ENCODE measurements at places on chromosomes 6 and 20.
A peak's percentile ranks its signal among the peaks of the same experiment; 100 is the strongest.

- DNase-seq, result no peak
Measured at GRCh38 chr20:16707674-16708073, 22.2 kb upstream of the SNRPB2 start.

GRCh38 chr6:169324086-169324485 lies 70.4 kb upstream of the THBS2 start:
- DNase-seq, result no peak

GRCh38 chr20:11015440-11015839 lies 341.6 kb upstream of the JAG1 start:
- no peak for DNase-seq

- DNase-seq, result no peak
Measured at GRCh38 chr6:104638841-104639290, 220.9 kb downstream of the HACE1 start.

GRCh38 chr20:59434960-59435359 lies 134.5 kb downstream of the EDN3 start:
- no peak for DNase-seq

DNA sequence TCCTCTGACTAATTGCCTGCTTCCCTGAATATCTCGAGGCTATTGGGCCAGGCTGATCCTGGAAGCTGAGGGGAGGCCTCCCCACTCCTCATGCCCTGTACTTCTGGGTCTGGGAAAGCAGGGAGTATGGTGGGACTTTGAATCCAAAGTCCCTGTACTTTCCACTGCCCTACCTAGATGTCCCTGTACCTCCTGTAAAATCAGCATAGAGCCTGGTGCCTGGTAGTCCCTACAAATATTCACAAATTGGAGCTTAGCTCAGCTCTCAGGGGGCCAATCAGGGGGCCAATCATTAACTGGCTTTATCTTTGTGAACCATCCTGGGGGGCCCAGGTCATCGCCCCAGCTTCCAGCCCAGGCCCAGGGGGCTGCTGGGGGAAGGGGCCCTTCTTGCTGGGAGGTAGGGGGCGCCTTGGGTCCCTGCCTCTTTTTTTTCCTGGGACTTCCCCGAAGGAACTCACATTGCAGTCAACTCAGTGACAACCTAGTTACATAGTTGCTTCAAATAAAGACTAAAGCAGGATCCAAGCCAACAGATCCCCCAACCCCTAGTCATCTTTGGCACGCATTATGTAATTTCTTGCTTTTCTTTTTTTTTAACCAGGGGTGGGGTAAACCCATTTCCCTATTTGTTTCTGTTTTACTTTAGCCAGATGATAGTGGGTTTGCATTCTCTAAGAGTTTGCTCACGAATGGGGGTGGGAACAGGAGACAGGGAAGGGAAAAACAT lies 6.9 kb upstream of the VEGFA start:
- no peak for DNase-seq

DNA sequence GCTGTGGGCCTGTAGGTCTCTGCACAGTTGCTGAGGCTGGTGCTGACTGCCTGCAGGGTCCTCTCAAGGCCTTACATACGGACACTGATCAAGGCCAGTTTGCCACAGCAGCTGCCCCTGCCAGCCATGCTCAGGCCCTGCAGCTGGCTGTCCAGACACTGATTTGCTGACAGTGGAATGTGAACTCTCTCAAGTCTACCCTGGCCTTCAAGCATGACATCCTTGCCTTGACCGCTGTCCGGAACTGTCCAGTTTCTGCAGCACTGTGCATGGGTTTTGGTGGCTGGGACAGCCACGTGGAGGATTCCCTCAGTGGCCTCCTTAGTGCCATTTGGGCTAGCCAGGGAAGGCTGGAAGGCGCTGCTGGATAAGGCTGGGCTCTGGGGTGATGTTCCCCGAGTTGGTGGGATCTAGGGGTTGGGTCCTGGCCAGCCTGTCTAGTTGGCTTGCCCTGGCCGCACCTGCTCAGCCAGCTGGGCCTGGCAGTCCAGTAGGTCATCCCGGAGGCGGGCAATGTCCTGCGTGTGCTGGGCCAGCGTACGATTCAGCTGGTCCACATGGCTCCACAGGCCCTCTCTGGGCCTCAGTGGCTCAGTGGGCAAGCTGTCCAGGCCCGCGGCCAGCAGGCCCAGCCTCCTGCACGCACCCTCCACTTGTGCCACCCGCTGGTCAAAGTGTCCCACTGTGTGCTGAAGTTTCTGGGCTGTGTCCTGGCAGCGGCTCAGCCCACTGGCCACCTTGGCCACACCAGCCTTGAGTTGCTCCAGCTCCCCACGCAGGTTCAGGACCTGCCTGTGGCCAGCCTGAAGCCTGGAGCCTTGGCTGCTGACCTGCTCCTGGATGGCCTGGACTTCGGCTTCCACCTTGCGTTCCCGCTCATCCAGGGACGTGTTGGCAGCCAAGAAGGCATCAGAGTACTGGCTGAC lies 5.5 kb downstream of the EMILIN3 start:
- DNase-seq, result no peak

GRCh38 chr6:18021166-18021850 lies 33.9 kb upstream of the KIF13A start:
- DNase-seq, result no peak

DNA sequence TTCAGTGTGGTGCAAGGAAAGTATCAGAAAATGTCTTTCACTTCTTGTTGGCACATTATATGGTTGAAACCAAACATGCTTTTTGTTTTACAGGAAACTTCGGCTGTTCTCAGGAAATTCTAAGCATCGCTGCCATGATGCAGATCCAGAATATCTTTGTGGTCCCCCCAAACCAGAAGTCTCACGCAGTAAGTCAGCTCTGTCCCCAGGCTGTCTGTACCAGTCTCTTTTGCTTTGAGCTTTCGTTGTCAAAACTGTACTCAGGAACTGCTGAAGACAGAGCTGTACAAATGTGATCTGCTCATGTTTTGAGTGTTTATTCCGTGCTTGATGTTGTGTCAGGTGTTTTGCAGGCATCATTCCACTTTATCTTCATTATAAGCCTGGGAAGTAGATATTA lies 59.6 kb downstream of the DHX35 start:
- DNase-seq, result peak; percentile 33

DNA sequence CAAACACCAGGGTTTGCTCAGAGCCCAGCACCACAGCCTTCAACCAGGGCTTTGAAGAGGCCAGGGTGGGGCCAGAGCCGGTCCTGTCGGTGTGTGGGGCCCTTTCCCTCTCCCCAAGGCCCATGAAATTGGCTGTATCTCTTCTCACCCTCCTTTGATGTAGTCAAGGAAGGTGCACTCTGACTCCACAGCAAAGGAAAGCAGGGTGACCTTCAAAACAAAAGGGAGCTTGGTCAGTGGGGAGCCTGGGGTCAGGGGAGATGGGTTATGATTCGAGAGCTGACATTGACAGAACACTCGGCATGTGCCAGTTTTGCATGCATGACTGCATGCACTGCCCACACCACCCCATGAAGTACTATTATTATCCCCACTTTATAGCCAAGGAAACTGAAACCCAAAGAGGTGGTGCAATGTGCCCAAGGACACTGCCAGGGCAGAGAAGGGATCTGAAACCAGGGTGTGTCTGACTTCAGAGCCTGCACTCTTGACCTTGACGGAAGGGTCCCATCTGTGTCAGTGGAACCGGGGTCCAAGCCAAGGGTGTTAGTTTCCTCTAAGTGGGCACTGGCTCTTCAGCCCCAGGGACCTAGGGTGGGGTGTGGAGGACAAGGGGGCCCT lies 55.4 kb downstream of the RAB44 start:
- DNase-seq, result no peak

GRCh38 chr20:50731930-50732690 lies 730 bp downstream of the PARD6B start:
- DNase-seq, result no peak

GRCh38 chr20:17885544-17885943 lies 83.0 kb downstream of the SNX5 start:
- no peak for DNase-seq

- DNase-seq, result no peak
Measured at GRCh38 chr6:15474196-15474595, 188.6 kb downstream of the DTNBP1 start.

GRCh38 chr6:67558985-67559384 lies 1076.1 kb upstream of the ADGRB3 start:
- DNase-seq, result no peak

DNA sequence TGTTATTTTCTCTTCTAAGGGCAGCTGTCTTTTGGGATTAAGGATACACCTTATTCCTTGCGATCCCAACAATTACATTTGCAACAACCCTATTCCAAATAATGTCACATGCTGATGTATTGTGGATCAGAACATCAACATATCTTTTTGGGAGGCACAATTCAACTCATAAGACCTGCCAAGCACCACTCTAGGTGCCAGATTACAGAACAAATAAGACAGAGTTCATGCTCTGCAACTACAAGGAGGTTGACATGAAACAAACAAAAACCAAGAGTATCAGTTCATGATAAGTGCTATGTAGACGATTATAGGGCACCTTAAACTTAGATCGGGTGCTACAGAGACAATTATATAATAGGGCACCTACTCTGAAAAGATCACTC lies 203.2 kb upstream of the SGK1 start:
- DNase-seq, result no peak

DNA sequence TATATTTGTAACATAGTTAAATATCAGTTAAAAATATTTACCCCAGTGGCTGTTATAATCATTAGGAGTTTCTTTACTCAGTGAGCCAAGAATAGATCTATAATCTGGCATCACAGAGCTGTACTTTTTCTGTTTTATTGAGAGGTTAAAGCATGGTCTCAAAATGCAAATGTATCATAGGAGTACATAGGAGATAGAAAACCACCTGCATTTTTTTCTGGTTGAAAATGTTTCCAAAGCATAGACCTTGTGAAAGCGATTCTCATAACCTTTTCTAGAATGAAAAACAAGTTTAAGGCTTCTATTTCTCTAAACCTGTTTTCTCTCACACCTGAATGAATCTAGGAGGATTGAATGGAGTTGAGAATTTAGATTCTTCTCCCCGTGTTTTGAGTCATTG lies 14.4 kb downstream of the KCNQ5 start:
- no peak for DNase-seq

DNA sequence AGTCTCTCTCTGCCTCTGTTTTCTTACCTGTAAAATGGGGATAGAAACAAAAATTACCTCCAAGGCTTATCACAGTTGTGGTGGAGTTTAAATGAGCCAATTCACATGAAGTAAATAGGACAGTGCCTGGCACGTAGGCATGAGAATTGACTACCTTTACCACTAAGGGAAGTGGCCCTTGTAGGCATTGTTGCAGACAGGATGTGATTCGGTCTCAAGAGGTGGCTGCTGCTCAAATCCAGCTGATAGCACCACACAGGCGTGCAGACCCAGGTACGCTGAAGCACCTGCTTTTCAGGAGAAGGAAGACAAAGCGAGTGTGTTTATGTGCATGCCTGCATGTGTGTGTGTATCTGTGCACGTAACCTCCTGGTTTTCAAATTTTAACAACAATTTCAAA lies 108.6 kb downstream of the EYA2 start:
- DNase-seq, result no peak

- no peak for DNase-seq
Measured at GRCh38 chr20:62655282-62656196, 13.2 kb downstream of the SLCO4A1 start.

GRCh38 chr6:69084746-69085335 lies 449.8 kb downstream of the ADGRB3 start:
- DNase-seq, result no peak

GRCh38 chr6:126873791-126874190 lies 244.7 kb upstream of the RSPO3 start:
- DNase-seq, result no peak

DNA sequence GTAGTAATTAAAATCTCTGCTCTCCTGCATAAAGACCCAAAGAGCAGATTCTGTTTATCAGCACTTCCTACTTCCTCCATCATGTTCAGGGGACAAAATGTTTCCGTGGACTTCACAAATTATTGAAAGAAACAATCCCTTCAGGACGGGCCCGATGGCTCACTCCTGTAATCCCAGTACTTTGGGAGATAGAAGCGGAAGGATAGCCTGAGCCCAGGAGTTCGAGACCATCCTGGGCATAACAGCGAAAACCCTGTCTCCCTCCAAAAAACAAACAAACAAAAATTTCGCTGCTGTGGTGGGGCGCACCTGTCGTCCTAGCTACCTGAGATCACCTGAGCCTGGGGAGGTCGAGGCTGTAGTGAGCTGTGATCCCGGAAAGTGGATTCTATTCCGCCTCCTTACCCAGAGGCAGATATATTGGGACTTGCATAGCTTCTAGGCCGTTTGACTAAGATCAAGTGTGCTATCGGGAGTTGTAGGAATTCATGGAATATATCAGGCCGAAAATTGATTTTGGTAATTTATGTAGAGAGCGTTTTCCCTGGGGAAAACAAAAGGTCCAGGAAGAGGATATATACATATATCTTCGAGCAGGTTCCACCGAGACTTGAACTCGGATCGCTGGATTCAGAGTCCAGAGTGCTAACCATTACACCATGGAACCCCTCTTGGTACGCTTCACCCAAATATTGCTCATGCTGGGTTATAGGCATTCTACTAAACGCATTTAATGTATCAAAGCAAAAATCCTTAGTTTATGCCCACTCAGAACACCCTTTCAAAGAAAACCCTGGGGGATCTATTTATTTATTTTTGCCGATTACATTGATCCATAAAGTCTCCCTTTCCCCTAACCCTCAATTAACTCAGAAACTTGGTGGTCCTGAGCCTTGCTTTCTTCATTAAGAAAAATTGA lies 74.5 kb upstream of the ZNF184 start:
- DNase-seq, result peak; percentile 76

GRCh38 chr6:82914511-82914910 lies 151.1 kb downstream of the UBE3D start:
- DNase-seq, result no peak

- DNase-seq, result no peak
Measured at GRCh38 chr20:51613580-51613979, 71.1 kb upstream of the NFATC2 start.

- peak; percentile 47 for DNase-seq
Measured at GRCh38 chr20:37392441-37393195, 46.7 kb downstream of the SRC start.
